Activated T-helper 2 cell treated with anti-CD3 and anti-CD28 coated beads, Interferon-gamma antibody, Interleukin-2, Interleukin-4, amounts not matched to agents 10 μg/mL and 5 μg/mL and 100 μg/mL, durations not matched to agents 14 hours and 24 hours and 36 hours (primary cell): ENCODE measurements at places on chromosomes 4 and X.

GRCh38 chr4:94689155-94689860 is 68.4 kb upstream of the BMPR1B start:
- H3K4me3 ChIP-seq: no peak overlapping the region
- no peaks in the 10 kb centered on the region for H3K27me3 ChIP-seq
- H3K27ac ChIP-seq: no peak overlapping the region
- no peaks in the 10 kb centered on the region for H3K36me3 ChIP-seq
- peaks cover 4% of the 10 kb centered on the region for H3K4me1 ChIP-seq

DNA sequence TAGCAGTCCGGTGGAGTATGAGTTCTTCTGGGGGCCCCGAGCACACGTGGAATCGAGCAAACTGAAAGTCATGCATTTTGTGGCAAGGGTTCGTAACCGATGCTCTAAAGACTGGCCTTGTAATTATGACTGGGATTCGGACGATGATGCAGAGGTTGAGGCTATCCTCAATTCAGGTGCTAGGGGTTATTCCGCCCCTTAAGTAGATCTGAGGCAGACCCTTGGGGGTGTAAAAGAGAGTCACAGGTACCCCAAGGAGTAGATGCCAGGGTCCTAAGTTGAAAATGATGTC is 852 bp downstream of the MAGEH1 start:
- H3K4me1 ChIP-seq: peaks cover 11% of the 10 kb centered on the region
- peak overlapping the region; percentile 89 for H3K4me3 ChIP-seq
- H3K36me3 ChIP-seq: no peaks in the 10 kb centered on the region
- no peak for DNase-seq

- DNase-seq: no peak
- no peaks in the 10 kb centered on the region for H3K27me3 ChIP-seq
- no peak overlapping the region for H3K4me3 ChIP-seq
- H3K36me3 ChIP-seq: no peaks in the 10 kb centered on the region
Observed at GRCh38 chrX:17531500-17531899, 156.5 kb downstream of the NHS start.

DNA sequence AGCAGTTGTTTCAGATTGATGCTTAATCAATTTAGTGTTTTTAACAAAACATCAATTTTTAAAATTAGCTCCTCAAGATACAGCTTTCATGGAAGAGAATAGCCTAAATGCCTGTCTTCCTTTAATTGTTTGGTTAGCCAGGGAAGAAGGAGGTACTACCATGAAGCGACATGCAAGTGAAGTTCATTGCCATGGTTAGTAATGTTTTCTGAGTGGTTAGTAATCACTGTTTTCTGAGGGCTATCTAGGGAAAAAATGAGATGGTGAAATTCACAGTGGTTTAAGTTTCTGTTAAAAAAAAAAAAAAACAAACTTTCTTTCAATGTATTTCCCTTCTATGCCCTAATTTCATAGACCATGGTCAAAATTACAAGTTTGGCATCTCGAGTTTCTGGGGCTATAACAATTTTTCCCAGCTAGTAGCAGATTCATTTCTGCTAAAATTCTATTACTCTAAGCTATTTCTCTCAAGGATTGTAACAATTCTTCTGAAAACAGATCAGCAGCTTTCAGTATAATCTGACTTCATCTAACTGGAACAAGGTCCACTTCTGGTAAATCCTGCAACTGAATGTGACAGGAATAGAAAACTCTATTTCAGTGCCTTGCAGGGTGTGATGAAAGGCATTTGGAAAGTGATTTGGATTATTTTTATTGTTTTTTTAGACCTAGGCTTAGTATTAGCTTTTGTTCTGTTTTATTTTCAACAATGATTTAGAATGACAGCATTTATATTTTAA is 157.0 kb downstream of the PCDH18 start:
- no peaks in the 10 kb centered on the region for H3K27me3 ChIP-seq

- no peak for DNase-seq
- no peaks in the 10 kb centered on the region for H3K4me1 ChIP-seq
- H3K27ac ChIP-seq: no peak overlapping the region
- no peak overlapping the region for H3K4me3 ChIP-seq
- H3K36me3 ChIP-seq: no peaks in the 10 kb centered on the region
Observed at GRCh38 chrX:69143530-69143929, 21.7 kb downstream of the PJA1 start.

GRCh38 chrX:3697220-3697684 is 16.2 kb downstream of the PRKX start:
- H3K4me3 ChIP-seq: no peak overlapping the region
- DNase-seq: no peak
- peak overlapping the region; percentile 55 for H3K27ac ChIP-seq
- peaks cover 51% of the 10 kb centered on the region for H3K36me3 ChIP-seq
- no peaks in the 10 kb centered on the region for H3K27me3 ChIP-seq
- H3K4me1 ChIP-seq: peaks cover 52% of the 10 kb centered on the region

- H3K4me1 ChIP-seq: peaks cover 28% of the 10 kb centered on the region
- no peak overlapping the region for H3K4me3 ChIP-seq
- H3K27ac ChIP-seq: no peak overlapping the region
- DNase-seq: no peak
- H3K36me3 ChIP-seq: peaks cover 71% of the 10 kb centered on the region
- no peaks in the 10 kb centered on the region for H3K27me3 ChIP-seq
Observed at GRCh38 chr4:56973336-56973735, 4.1 kb downstream of the NOA1 start.

- no peak overlapping the region for H3K4me3 ChIP-seq
- no peak overlapping the region for H3K27ac ChIP-seq
- no peak for DNase-seq
- H3K4me1 ChIP-seq: no peaks in the 10 kb centered on the region
- no peaks in the 10 kb centered on the region for H3K27me3 ChIP-seq
Observed at GRCh38 chr4:137703195-137703594, 170.9 kb upstream of the PCDH18 start.

DNA sequence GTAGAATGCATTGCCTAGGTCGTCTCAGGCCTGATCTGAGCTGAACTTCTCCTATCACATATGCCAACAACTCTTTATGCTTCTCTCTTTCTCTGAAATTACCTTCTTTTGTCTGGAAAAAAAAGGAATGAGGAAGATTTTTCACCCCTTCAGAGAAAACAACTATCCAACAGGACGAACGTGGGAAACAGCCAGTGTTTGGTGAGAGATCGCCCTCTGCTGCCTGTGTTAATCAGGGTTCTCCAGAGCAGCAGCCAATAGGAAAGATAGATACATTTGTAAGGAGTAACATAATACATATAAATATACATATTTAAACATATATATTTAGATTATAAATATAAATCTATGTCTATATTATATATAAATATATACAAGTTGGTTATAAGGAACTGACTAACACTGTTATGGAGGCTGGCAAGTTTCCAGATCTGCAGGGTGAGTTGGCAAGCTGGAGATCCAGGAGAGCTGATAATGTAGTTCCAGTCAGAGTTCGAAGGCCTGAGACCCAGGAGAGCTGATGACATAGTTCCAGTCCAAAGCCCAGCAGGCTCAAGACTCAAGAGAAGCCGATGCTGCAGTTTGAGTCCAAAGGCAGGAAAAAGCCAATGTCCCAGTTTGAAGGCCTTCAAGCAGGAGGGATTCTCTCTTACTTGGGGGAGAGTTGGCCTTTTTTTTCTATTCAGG is 13.3 kb downstream of the CETN2 start:
- DNase-seq: no peak
- H3K27me3 ChIP-seq: peaks cover 2% of the 10 kb centered on the region
- H3K4me1 ChIP-seq: peaks cover 10% of the 10 kb centered on the region
- H3K36me3 ChIP-seq: no peaks in the 10 kb centered on the region
- H3K4me3 ChIP-seq: no peak overlapping the region
- no peak overlapping the region for H3K27ac ChIP-seq

DNA sequence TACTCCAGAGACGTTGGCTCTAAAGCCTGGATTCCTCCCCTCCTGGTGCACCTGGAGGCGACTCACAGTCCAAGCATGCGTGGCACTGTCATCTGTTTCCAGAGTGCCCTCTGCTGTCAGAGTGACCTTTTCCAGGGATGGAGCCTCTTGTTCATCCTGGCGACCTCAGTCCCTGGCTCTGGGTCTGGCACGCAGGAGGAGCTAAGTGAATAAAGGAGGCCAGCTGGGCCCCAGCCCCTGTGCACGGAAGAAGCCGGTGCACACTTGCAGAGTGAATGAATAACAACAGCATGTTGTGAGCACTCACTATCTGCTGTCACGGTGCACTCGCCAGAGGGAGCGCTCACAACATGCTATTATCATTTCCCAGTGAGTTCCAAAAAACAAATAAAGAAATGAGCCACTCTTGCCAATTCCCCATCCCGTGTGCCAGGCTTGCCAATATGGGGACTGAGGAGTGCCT is 27.8 kb upstream of the PSAPL1 start:
- H3K36me3 ChIP-seq: no peaks in the 10 kb centered on the region
- DNase-seq: no peak
- no peak overlapping the region for H3K4me3 ChIP-seq

DNA sequence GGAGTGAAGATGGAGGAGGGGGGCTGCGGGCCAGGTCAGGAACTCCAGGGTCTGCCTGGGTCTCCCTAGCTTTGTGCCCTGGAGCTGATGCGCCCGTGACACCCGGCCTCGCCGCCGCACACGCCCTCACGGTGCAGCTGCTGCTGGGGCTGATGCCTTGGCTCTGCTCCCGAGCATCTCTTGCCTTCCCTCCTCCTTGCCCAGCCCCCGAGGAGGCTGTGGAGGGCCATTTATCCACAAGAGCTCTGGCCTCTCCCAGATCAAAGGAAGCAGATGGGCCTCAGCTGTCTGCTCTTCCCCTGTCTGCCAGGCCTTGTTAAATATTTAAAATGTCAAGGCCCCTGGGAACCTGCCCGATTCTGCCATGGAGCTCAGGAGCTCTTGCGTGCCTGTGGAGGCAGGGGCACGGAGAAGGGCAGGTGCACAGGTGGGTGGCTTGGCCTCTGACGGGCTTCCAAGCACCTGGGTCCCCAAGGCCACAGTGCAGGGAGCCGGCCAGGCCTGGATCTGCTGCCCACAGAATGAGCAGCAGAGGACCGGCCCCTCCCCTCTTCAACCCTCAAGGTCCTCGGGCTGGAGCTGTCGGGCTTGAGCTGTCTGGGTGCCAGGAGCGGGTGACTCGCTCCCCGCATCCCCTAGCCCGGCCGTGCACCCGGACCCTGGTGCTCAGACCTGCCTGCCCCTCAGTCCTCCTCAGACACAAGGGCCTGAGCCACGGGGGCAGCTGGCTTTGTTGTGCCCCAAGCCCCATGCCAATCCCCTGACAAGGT is 20.3 kb downstream of the ATP2B3 start:
- H3K27ac ChIP-seq: no peak overlapping the region
- no peaks in the 10 kb centered on the region for H3K27me3 ChIP-seq
- no peaks in the 10 kb centered on the region for H3K36me3 ChIP-seq
- DNase-seq: no peak
- no peaks in the 10 kb centered on the region for H3K4me1 ChIP-seq
- no peak overlapping the region for H3K4me3 ChIP-seq

DNA sequence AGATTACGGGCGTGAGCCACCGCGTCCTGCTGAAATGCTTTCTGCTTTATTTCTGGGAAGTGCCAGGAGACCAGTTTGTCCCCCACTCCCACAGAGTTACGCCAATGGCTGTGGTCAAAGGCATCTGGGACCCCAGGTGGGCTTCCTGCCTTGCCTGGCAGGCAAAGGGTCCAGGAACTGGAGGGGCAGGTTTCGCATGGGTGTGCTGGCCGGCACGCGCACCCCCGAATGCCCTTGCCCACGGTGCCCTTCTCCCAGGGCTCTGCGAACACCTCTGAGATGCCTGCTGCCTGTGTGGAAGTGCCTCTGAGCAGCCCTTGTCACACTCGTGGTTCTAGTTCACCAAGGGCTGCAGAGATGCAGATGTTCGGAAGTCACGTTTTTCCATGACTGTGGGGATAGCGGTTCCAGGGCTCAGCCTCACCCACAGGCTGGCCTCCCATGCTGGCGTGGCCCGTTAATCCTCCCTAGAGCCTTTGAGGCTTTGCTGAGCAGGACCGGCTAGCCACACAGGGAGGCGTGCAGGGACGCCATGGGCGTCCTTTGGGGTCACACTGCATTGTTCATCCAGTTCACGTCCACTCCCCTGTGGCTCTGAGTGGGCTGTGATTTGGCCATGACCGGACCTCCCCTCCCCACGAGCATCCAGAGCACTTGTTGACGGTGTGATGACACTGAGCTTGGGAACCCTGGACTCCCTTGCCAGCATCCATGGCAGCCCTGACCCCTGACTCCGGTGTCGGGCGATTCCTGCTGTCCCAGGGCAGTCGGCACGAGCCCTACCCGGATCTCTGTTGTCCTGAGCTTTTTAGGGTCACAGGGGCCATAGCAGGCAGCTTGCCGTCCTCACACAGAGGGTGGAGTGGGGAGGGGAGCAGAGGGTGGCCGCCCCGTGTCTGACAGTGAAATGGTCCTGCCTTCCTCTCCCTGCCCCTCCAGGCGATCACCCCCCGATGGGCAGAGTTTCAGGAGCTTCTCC is 12.7 kb upstream of the ADD1 start:
- no peak overlapping the region for H3K4me3 ChIP-seq
- no peak for DNase-seq
- peaks cover 7% of the 10 kb centered on the region for H3K4me1 ChIP-seq
- H3K27ac ChIP-seq: no peak overlapping the region

- no peaks in the 10 kb centered on the region for H3K36me3 ChIP-seq
- no peaks in the 10 kb centered on the region for H3K4me1 ChIP-seq
- no peak for DNase-seq
Observed at GRCh38 chr4:137390707-137391106, 141.6 kb downstream of the PCDH18 start.

DNA sequence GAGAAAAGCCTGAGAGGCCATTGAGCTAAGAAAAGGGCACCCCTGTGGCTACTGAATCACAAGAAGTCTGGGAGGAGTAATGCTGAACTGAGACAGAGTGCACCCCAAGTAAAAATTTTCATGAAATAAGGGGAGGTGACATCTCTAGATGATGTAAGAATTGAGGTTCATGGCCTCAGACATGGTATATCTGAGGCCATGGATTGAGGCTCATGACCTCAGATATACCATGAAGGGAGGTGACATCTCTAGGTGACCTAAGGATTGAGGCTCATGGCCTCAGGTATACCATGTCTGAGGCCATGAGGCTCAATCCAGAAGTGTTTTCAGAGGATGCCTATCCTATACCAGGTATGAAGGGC is 560.9 kb downstream of the INPP4B start:
- DNase-seq: no peak
- peaks cover 11% of the 10 kb centered on the region for H3K4me1 ChIP-seq
- no peaks in the 10 kb centered on the region for H3K27me3 ChIP-seq
- no peak overlapping the region for H3K27ac ChIP-seq
- peaks cover 18% of the 10 kb centered on the region for H3K36me3 ChIP-seq
- no peak overlapping the region for H3K4me3 ChIP-seq

DNA sequence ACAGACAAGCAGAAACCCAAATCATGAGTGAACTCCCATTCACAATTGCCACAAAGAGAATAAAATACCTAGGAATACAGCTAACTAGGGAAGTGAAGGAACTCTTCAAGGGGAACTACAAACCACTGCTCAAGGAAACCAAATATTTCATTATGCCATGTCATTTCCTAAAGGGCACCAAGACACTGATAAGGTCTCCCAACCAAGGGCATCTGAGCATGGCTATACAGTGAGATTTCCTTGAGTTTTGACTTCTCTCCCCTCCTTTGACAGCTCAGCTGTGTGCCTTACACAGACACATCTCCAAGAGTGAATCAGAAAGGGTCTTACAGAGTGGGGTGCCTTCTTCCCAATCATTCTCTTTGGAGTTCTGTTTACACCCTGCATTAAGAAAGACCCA is 40.4 kb downstream of the PCDH7 start:
- H3K36me3 ChIP-seq: no peaks in the 10 kb centered on the region
- no peak overlapping the region for H3K27ac ChIP-seq
- H3K4me1 ChIP-seq: no peaks in the 10 kb centered on the region
- no peaks in the 10 kb centered on the region for H3K27me3 ChIP-seq
- no peak overlapping the region for H3K4me3 ChIP-seq
